Lower lobe of right lung (tissue), 2 donors: ENCODE measurements at places on chromosomes 16 and 17.
A peak's percentile ranks its signal among the peaks of the same experiment; 100 is the strongest.

GRCh38 chr17:57517273-57517631, 227.8 kb downstream of the CCDC182 start:
- no peak for DNase-seq

GRCh38 chr16:19288872-19289799, 3.6 kb downstream of the CLEC19A start:
- no peak for DNase-seq

DNA sequence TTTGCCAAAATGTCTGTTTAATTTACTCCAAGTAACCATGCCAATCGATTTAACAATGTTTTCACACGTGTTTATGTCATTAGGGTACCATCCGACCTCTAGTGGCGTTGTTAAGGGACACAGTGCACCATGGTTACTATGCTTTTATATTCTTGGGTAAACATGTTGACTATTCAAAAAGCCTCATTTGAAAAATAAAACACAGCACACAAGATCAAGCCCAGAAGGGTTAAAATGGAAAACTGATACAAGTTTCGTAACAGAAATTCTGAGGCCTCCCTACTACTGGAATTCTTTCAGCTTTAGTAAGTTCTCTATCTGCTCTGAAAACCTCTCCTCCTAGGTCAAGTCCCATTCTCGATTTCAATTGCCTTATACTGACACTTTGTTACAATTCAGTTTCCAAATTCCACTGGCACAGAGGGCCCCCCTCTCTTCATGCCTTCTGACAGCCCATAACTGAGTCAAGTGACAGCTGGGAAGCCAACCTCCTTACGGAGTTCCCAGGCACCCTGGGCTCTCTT, 2.1 kb downstream of the CFAP20 start:
- no peak for DNase-seq

DNA sequence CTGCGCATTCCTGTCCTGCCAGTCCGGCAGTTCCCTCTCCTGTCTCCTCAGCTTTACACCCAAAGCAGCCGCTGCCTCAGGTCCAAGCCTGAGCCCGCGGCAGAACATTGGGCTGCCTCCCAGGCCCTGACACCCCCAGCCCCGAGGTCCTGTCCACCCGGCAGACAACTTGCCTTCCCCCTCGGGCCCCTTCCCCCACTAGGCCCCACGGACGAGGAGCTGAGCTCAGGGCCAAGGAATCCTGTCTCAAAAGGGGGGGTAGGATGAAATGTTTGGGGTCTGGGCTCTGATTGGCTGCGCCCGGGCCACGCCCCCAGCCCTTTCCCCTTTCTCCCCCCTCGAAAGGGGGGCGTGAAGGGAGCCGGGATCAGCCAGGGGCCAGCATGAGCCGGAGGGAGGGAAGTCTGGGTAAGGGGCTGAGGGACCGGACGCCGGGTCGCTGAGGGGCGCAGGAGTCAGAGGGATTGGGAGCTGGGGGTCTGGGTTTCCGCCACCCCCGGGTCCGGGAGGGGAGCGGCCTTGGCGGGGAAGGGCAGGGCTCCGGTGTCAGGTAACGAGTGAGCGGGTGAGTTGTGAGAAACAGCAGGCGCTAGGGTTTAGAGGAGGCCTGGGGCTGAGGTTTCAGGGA, at the start of gene CTF1:
CTF1 (plus strand) TSS at position 354 of the 628 bp plus-strand sequence; CDS start at position 384, 30 bp downstream.
- DNase-seq: peak; percentile 81

DNA sequence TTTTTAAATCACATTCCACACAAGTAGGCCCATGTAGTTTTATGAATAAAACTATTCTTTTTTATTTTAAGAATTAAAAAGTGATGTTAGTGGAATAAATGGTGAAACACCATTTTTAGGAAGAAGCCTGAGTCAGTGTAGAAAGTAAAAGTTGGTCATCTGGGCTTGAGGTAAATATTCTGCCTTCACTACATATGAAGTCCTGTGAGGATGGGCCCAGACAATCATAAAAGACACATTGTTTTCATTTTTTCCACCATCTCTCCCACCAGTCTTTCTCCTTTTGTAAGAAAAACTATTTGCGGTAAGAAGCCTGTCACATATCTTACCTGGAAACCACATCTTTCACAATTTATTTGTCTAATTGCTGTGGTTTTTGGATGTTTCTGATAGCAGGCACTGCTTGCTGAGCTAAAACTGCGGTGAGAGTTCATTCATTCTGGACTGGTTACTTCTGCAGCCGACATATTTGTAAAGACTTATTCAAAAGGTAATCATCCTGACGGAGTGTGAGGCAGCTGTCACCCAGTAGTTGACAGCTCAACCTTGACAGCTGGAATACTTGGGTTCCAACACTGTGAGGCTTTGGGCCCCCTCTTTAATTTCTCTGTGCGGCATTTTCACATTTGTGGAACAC, 10.6 kb upstream of the RFFL start:
- no peak for DNase-seq

DNA sequence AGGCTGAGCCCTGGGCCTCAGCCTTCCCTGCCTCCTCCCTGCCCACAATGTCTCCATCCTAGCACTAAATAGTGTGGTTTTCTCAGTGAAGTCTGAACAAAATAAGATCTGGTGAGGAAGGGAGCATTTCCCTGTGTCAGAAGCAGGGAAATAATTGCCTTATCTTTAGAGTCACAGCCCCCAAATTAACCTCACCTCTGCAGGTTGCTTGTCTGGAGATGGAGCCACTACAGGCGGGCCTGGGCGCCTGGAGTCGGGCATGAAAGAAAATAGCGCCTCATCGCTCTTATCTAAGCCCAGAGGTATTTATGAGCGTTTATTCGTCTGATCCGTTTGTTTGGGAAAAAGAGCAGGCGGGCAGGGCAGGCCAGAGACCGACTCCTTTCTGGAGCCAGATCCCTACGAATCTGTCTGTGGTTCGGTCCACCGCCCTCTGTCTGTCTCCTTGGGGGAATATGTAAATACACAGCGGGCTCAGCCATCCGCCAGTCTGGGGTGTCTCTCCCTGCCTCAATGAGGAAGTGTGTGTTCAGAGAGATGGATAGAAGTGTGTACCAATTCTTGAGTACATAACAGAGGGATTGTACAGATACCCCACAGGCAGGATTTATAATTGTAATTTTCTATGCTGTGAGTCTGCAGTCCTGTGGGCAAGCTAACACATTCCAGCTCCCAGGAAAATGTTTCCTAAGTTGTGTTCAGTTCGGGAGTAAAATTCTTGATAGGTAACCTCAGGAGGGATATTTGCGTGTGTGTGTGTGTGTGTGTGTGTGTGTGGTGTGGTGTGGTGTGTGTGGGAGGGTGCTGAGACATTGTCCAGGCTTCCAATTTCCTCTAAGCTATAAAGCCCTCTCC, 4.3 kb downstream of the HOXB6 start:
- DNase-seq: no peak

DNA sequence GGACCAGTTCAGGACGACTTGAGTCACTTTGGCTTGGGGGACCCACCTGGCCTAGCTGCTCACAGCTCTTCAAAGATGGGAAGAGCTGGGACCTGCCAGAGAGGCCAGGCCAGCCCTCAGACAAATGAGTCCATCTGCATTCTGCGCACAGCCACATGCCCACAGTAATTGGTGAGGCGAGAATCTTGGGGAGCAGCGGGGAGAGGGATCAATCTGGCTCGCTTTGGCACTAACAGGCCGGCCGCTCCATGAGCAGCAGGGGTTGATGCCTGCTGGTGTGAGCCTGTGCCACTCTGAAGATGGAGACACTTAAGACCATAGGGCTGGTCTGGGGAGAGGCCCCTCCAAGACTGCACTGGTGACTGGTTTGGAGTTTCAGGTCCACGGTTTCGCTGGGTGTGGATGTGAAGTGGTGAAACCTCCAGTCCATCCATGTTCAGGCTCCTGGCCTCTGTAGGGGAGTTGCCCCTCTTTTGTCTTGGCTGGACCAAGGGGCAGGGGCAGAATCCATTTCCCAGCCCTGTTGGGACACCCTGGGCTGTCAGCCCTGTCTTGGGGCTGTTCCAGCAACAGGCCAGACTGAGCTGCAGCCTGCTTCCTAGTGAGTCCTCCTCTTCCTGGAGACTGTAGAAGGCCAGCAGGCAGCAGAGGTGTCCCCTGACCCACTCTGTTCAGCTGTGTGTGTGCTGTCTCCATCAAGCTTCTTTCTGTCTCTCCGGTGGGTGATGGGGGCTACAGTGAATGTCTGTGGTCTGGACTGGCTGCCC, 7.3 kb downstream of the CTRL start:
- no peak for DNase-seq

GRCh38 chr17:38735161-38735997, 5.2 kb downstream of the CISD3 start:
- peak; percentile 74 for DNase-seq

DNA sequence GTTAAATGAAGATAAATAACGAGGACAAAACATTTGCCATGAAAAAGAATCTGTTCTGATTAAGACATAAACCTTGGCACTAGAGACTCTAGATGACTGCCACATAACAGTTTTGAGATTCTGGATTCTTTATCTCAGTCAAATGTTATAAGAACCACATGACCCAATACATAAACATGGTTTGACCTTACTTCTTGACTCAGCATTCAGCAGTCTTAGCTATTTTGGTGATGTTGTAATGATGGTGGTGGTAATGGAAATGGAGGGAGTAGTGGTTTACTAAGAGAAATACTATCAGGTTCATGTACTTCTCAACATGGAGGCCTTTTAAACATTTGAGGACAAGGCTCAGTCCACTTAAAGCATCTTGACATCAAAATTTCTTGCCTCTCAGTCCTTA, 925.4 kb downstream of the CDH11 start:
- no peak for DNase-seq

DNA sequence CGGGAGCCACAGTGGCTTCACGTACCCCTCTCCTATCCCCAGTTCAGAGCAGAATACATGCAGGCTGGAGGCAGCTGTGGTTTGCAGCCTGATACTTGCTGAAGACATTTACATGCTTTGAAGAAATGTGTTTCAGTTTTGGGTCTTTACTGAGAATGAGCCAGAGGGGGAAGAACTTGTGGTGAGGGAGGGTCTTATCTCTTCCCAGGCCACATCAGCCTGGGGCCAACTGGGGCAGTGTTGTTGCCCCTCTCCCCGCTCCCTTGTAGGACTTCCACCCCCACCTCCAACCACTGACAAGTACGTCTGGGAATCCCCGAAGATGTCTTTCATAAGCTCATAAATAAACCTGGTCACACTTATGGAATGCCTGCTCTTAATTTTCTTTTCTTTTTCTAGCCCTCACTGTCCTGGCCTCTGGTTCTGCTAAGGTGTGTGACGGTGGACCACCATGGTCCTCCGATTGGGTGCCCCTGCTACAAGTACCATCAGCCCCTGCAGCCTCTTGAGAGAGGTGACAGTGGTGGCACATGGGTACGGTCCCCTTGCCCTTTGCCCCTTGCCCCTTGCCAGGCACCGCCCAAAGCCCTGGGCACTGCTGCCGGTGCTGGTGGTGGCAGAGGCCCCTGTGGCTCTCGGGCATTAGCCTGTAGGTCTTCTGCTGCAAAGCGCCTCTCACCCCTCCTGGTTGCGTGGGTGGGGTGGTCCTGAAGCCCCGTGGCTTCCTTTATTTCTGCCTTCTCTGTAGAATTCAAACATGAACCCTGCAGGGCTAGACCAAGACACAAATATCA, 144.8 kb upstream of the RPH3AL start:
- DNase-seq: no peak

DNA sequence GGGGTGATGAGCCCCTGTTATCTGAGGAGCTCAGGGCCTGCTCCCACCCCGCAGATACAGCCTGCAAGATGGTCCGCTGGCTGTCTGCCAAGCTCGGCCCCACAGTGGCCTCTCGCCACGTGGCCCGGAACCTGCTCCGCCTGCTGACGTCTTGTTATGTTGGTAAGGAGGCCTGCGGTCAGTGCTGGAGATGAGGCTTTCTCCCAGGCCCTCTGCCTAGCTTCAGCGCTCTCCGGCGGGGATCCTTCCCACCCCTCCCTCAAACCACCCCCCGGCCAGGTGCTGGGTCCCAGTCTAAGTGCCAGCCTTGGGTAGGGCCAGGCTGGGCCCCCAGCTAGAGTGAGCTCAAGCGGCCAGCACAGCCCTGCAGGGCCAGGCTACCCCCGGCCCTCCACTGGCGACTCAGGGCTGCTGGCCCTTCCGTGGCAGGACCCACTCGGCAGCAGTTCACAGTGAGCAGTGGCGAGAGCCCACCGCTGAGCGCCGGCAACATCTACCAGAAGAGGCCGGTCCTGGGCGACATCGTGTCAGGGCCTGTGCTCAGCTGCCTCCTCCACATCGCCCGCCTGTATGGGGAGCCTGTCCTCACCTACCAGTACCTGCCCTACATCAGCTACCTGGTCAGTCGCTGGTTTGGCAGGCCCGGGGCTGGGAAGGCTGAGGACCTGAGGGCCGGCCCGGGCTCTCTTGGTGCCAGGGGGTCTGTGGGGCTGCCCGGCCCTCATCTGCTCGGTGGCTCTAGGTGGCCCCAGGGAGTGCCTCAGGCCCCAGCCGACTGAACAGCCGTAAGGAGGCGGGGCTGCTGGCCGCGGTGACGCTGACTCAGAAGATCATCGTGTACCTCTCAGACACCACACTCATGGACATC, 6.1 kb downstream of the WDR81 start:
- peak; percentile 84 for DNase-seq

- no peak for DNase-seq
Observed at GRCh38 chr16:8878523-8878911, 3.6 kb upstream of the LITAFD start.

GRCh38 chr16:27401768-27402568, at the start of gene IL21R:
TSS of gene IL21R (plus strand) at chr16:27402174. CDS start at chr16:27430072, 27,898 bp downstream.
- peak; percentile 82 for DNase-seq

- DNase-seq: no peak
Observed at GRCh38 chr17:50392621-50393020, 4.7 kb downstream of the LRRC59 start.

DNA sequence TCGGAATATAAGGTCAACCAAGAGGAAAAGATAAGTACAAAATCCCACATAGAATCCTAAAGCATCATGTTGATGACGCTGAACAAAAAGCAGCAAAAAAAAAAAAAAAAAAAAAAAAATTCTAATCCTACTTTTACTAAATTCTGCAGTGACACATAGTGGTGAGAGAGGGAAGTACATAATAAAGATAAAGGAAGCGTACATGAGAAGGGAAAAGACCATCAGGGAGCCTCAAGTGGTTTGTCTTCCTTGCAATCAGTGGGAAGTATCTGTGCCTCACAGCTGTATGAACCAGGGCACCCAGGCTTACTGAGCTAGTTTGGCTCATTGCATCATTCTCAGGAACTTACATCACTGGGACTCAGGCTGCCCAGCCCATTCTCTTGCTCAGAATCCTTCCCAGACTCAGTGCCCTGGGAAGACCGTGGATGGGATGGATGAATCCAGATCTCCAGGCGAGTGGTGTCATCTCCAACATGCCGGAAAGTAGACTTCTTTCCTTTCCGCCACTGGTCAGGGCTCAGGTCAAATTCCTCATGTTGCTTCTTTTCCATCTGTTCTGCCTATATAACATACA, 21.2 kb downstream of the SMG6 start:
- no peak for DNase-seq

GRCh38 chr17:64133546-64134215, 3.7 kb upstream of the ERN1 start:
- DNase-seq: no peak

- no peak for DNase-seq
Observed at GRCh38 chr16:24309258-24310142, 53.4 kb downstream of the CACNG3 start.

DNA sequence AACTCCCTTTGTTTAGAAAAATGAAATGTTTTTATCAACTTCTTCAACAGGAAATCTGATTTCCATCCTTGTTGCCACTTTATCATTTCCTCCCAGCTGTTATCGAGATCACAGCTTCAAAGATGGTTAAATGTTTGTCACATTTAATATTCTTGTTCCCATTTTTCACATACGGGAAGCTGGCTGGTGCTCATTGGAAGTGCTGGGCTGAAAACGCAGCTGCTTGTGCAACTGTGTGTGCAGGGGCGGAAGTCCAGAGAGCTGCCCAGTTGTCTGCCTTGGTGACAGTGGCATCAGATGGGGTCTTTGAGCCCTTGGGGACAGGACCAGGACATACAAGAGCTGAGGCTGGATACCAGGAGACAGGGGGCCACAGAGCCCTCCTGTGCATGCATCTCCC, 549.2 kb upstream of the CDH11 start:
- no peak for DNase-seq
